ENCODE measurements at places on chromosomes 11 and 22. TPM values are rescaled to one million over a fixed set of nuclear protein-coding genes. Genes with fewer than 3 reads are reported as not detected.

DNA sequence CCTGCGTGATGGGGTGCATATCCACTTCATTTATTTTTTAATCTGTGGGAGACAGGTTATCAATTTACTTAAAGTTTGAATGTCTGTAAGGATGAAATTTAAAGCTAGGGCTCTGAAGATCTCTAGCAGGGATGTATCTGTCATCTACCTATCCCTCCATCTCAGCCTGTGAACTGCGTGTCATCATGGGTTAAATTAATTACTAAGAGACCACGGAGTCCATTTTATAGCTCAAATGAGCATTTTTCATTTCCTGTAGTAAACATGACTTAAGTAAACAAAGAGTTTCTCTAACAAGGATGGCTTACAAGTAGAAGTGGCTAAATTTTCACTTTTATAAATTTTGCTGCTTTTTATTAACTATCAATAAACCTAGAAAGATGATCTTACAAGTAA is 2.9 kb upstream of the GLB1L3 start:
- H3K27me3 ChIP-seq: peaks cover 4% of the 10 kb centered on the region
- no peak for DNase-seq
- no peak overlapping the region for H3K4me3 ChIP-seq
- H3K4me1 ChIP-seq: peaks cover 47% of the 10 kb centered on the region
- peaks cover 9% of the 10 kb centered on the region for H3K36me3 ChIP-seq
- H3K27ac ChIP-seq: no peak overlapping the region

DNA sequence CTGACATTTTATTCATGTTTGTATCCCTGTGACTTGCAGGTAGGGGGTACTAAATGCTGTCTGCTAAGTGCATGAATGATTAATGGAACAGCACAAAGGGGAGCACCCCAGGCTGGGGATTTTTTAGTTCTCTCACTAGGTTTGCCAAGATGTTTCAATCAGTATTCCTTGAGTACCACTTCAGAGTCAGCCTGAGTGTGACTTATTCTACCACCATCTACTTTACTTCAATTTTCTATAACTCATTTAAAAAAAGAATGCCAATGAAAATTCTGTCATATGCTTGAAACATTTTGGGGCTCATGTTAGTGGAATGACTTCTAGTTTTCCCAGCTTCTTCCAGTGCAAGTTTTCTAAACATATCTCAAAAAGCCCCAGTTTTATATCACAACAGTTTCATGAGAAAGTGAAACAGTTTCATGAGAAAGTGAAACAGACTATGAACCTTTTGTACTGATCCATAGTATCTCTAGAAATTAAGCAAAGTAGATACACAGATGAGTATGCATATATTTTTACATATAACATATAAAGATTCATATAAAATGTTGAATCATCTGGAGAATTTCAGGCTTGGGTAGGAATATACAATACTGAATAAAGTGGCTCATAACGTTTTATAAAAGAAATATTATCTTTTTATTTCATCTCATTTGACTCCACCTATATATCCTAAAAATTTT is 252.4 kb downstream of the GRM5 start:
- H3K36me3 ChIP-seq: no peaks in the 10 kb centered on the region
- no peak overlapping the region for H3K4me3 ChIP-seq
- DNase-seq: no peak

The A4GALT gene
- total RNA-seq: 0.08 TPM

DNA sequence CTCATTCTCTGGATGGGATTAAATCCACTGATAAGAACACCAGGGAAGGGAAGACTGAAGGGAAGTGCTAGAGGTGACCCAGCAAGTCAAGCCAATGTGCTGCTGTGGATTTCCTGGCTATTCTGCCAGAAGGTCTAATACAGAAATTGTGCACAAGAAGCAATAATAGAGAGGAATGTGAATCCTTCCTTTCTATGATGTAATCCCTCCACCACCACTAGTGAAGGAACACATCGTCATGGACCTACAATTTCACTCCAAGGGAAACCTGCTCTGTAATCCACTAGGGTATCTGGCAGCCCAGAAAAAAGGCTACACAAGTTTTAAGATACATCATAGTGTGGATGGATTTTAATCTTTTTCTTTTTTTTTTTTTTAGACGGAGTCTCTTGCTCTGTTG is 17.4 kb downstream of the LARGE2 start:
- no peak overlapping the region for H3K27ac ChIP-seq
- H3K27me3 ChIP-seq: no peaks in the 10 kb centered on the region
- H3K4me1 ChIP-seq: no peaks in the 10 kb centered on the region
- no peaks in the 10 kb centered on the region for H3K36me3 ChIP-seq
- DNase-seq: no peak

DNA sequence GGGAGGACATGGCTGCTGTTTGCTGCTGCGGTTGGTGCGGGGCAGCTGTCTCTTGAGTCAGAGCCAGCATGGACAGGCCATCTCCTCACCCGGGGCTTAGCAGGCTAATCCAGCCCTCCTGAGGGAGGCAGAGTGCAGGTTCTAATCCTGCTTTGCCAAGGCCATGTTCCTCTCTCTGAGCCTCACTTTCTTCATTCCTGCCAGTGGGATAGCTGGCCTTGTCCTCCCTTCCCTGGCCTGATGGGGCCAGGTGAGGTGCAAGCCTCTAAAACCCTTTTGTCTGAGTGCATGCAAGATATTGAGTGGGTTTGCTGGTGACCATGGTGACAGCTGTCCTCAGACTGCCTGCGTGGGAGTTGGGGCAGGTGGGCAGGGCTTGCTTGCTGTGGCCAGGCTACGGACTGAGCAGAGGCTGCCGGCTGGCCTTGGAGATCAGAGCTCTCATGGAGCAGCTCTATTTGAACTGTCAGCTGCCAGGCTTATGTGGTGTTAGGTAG is 3.6 kb downstream of the USP35 start:
- no peak overlapping the region for H3K27ac ChIP-seq
- H3K4me3 ChIP-seq: no peak overlapping the region
- H3K4me1 ChIP-seq: peaks cover 40% of the 10 kb centered on the region
- peaks cover 6% of the 10 kb centered on the region for H3K36me3 ChIP-seq
- DNase-seq: no peak

The OR51B2 gene
- not detected for total RNA-seq

The CRYAB gene
- total RNA-seq: not detected

DNA sequence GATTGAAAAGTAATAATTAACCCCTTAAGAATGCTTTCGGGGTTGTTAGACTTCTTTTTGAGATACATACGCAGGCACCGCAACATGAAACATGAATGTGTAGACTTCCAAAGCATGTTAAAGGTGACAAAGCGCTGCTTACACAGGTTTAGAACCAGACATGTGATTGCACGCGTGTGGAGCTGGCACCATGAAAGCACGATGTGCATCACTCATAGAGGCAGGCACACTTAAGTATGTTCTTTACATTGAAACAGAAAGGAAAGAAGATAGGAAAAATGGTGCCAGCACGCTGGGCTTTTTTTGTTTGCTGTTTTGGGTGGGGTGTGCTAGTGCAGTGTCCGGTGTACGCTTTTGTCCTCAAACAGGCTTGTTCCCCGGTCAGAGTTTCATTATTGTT is 83.6 kb upstream of the PPARA start:
- H3K4me1 ChIP-seq: peaks cover 31% of the 10 kb centered on the region
- H3K4me3 ChIP-seq: no peak overlapping the region
- H3K27ac ChIP-seq: no peak overlapping the region
- no peaks in the 10 kb centered on the region for H3K27me3 ChIP-seq

The TBX1 gene
- total RNA-seq: not detected

- H3K27me3 ChIP-seq: no peaks in the 10 kb centered on the region
- H3K27ac ChIP-seq: no peak overlapping the region
- peaks cover 8% of the 10 kb centered on the region for H3K4me1 ChIP-seq
- peaks cover 10% of the 10 kb centered on the region for H3K36me3 ChIP-seq
- DNase-seq: no peak
- no peak overlapping the region for H3K4me3 ChIP-seq
Observed at GRCh38 chr22:31241936-31242335, 29.8 kb downstream of the LIMK2 start.

DNA sequence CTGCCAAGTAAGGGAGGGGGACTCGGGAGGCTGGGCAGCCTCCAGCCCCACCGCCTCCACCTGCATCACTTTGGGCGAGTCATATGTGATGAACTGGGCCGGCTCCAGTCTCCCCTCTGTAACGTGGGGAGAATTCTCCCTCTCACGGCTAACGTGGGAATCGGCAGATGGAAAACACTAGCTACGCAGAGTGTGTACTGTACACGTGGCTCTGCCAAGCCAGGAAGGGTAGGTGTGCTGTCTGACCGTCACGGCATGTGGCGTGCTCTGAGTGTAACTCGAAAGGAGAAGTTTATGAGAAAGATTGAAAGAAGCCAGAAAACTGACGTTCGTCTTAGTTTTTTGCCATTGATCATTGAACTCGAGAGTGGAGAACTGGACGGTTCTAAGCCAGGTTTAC is 13.7 kb downstream of the TRMU start:
- DNase-seq: no peak
- H3K27ac ChIP-seq: no peak overlapping the region
- H3K27me3 ChIP-seq: no peaks in the 10 kb centered on the region
- H3K4me3 ChIP-seq: no peak overlapping the region
- peaks cover 18% of the 10 kb centered on the region for H3K36me3 ChIP-seq

The WT1 gene
- total RNA-seq: not detected

DNA sequence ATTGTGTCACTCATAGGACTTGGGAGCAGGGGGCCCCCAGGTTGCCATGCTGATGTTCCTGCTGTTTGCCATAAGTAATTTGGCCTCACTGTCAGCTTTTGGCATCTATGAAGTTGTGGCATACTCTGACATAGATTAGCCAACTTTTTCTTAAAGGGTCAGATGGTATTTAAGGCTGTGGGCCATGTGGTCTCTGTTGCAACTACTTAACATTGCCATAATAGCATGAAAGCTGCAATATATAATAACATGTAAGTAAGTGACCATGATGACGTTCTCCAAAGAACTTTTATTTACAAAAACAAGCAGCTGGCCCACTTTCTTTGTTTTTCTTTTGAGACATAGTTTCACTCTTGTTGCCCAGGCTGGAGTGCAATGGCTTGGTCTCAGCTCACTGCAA is 2.2 kb upstream of the TMEM216 start:
- H3K36me3 ChIP-seq: peaks cover 11% of the 10 kb centered on the region
- H3K4me3 ChIP-seq: no peak overlapping the region
- no peak for DNase-seq
- no peaks in the 10 kb centered on the region for H3K27me3 ChIP-seq
- H3K27ac ChIP-seq: no peak overlapping the region
- H3K4me1 ChIP-seq: peaks cover 21% of the 10 kb centered on the region

DNA sequence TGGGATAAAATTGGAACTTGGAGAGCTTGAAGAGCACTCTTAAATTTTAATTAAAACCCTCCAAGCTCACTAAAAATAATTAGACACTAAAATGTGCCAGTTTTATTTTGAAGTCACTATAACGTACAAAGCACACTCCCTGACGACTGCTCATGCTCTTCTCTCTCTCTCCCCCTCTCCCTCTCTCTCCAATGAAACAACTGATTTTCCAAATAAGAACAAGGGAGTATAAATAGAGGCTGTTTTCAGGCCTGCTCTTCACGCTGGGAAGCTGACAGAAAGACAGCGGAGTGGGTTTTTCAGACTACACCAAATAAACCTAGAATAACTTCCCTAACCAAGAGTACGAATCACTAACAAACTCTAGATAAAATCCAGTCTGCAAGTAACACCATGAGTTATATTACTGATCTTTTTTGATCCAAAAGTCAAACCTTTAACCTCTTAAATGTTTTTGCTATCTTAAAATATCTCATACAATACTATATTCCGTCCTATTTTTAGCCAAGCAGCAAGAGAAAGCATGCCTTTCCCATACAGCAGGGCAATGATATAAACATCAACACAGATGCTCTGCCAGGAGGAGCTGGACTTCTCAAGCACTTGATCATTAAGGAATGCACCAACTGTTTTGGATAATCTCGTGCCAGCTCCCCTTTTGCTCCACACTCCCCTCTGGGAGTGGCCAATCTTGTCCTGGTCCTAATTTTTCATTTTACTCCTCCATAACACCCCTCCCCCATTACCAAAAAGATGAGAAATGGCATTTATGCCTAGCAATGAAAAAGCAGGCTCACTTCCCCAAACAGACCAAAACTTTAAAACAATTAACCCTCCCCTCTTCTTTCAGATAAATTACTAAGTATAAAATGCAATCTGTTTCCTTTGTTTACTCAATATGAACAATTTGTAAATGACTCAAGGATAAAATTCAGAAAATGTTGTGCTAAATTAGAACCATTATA is 116.9 kb downstream of the SOX6 start:
- H3K27ac ChIP-seq: no peak overlapping the region
- no peaks in the 10 kb centered on the region for H3K36me3 ChIP-seq
- H3K27me3 ChIP-seq: no peaks in the 10 kb centered on the region
- DNase-seq: no peak
- no peaks in the 10 kb centered on the region for H3K4me1 ChIP-seq
- H3K4me3 ChIP-seq: no peak overlapping the region

GRCh38 chr11:78740199-78741071 is 165.8 kb upstream of the NARS2 start:
- DNase-seq: no peak
- no peak overlapping the region for H3K27ac ChIP-seq
- H3K27me3 ChIP-seq: peaks cover 12% of the 10 kb centered on the region
- H3K36me3 ChIP-seq: no peaks in the 10 kb centered on the region

GRCh38 chr11:97269527-97269926 is 879.7 kb downstream of the JRKL start:
- no peak for DNase-seq
- no peaks in the 10 kb centered on the region for H3K36me3 ChIP-seq
- H3K27me3 ChIP-seq: no peaks in the 10 kb centered on the region
- no peak overlapping the region for H3K4me3 ChIP-seq
- no peaks in the 10 kb centered on the region for H3K4me1 ChIP-seq
- no peak overlapping the region for H3K27ac ChIP-seq

- H3K27ac ChIP-seq: no peak overlapping the region
- H3K4me1 ChIP-seq: no peaks in the 10 kb centered on the region
- DNase-seq: no peak
Observed at GRCh38 chr22:23622634-23623033, 9.5 kb downstream of the DRICH1 start.

The SLC17A6 gene
- total RNA-seq: not detected

- H3K4me1 ChIP-seq: peaks cover 10% of the 10 kb centered on the region
- no peak overlapping the region for H3K27ac ChIP-seq
- DNase-seq: no peak
- H3K27me3 ChIP-seq: no peaks in the 10 kb centered on the region
Observed at GRCh38 chr22:31141551-31141950, 1.2 kb upstream of the PLA2G3 start.

GRCh38 chr11:1771700-1772099 is 8.0 kb upstream of the CTSD start:
- DNase-seq: no peak
- no peaks in the 10 kb centered on the region for H3K36me3 ChIP-seq
- peaks cover 9% of the 10 kb centered on the region for H3K4me1 ChIP-seq
- peaks cover 5% of the 10 kb centered on the region for H3K27me3 ChIP-seq
- H3K27ac ChIP-seq: no peak overlapping the region
- H3K4me3 ChIP-seq: no peak overlapping the region

- no peak overlapping the region for H3K27ac ChIP-seq
- no peaks in the 10 kb centered on the region for H3K4me1 ChIP-seq
- no peak overlapping the region for H3K4me3 ChIP-seq
Observed at GRCh38 chr11:29538339-29539036, 478.3 kb downstream of the KCNA4 start.
